NCI-H187 treated with DMSO at 0.1 percent for 48 hours (cell line): ENCODE measurements at places on chromosomes 4 and X.

GRCh38 chr4:140127422-140127821 is 26.6 kb downstream of the MAML3 start:
- DNase-seq: no peak

DNA sequence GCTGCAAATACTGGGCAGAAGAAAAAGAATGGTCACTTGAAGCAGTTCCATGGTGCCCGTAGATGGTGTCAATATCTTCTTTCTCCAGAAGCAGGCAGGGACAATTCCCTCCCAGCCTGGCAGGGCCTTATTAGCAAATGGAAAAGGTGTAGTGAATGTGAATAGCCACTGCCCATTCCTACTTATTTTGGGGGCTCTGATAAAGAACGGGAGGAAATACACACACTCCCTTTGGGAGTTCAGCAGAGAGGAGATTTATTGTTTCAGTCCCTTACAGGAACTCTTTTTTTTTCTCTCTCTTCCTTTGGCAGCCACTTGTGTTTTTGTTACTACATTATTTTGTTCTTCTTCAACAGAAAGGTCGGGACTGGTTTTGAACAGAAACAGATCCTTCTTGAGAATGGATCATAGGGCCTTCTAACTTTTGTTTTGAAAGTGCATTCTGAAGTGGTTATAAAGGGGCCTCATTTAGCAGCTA is at the start of gene EMCN:
Gene EMCN, minus strand, starts transcription at position 159 of the 478 bp plus-strand sequence. Its CDS starts 108 bp downstream, at position 51.
- DNase-seq: no peak

- DNase-seq: no peak
Measured at GRCh38 chr4:5757091-5757490, 46.1 kb downstream of the EVC start.

DNA sequence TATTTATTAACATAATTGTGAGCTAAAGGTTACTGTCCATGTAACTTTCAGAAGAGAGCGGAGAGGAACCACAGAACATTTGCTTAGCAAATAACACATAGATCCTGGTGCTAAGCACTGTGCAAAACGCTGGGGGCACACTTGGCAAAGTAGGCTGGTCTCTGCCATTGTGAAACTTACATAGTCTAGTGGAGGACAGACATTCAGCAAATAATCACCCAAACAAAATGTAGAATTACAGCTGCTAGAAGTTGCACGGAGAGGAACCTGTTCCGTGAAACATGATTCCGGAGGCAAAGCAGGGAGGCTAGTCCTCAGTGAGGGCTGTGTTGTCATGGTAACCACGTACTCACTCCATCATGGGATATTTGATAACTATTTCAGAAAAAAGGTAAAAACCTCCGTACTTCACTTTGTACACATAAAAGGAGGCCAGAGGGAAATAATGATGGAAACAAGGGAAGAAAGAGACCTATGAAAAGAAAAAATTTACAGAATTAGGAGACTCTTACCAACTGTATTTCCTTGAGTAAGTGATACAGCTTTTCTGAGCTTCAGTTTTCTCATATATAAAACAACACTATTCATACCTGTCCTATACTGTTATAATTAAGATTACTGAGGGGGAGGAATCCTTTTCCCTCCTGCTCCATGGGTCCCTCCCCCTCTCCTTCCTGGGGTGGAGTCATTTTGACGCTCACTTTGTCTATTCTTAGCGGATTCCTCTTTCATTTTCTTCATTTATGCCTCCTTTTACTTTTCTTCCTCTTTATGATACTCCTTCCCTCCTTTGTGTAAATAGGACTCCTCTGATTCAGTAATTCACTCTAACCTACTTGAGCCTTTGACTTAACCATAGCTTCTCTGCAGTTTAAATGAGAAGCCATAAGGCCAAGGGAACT is 825 bp upstream of the RASGEF1B start:
- DNase-seq: peak; percentile 82

DNA sequence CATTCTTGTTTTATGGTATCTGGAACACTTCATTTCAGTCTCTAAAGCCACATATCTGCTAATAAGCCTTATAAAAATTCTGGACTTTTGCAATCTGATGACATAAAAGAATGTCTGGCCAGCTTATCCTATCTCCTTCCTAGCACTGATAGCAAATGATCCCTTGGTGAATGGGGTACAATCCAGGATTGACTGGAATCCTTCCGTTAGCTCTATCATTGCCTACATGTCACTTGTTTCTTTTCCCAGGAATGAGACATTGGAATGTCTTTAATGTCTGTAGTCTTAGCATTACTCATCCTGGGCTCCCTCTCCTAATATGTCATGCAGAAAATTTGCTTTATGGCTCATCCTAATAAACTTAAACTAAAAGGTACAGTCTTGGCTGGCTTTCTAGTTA is 14.8 kb upstream of the PABPC4L start:
- no peak for DNase-seq

GRCh38 chr4:108010167-108010566 is 20.5 kb downstream of the HADH start:
- no peak for DNase-seq

DNA sequence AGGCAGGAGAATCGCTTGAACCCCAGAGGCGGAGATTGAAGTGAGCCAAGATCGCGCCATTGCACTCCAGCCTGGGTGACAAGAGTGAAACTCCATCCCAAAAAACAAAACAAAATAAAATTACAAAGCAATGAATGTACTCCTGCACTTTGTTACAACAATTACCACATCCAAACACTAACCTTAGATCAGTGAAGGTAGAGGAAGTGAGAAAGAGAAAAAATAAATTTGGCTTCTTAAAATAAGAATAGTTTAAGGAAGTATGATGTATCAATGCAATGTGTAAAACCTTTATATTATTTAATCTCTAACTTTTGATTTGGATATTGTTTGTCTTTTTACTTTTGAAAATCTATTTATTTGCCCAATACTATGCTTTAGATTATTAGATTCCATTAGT is 21.7 kb upstream of the CSN1S1 start:
- no peak for DNase-seq

DNA sequence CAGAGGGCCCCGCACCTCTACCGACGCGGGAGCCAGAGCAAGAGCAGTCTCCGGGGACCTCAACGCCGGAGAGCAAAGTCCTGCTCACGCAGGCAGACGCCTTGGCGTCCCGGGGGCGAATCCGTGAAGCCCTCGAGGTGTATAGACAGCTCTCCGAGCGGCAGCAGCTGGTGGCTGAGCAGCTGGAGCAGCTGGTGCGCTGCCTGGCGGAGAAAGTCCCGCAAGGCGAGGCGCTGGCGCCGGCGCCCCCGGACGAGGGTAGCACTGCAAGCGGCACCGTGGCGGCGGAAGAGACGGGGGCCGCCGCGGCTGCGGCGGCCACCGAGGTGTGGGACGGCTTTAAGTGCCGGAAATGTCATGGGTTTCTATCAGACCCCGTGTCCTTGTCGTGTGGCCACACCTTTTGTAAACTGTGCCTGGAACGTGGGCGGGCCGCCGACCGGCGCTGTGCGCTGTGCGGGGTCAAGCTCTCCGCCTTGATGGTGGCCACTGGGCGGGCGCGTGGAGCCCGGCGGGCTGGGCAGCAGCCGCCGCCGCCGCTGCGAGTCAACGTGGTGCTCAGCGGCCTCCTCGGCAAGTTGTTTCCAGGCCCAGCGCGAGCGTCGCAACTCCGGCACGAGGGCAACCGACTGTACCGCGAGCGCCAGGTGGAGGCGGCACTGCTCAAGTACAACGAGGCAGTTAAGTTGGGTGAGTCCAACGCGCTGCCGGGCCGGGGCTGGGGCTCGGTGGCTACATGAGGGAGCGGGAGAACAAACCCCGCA is 672 bp downstream of the LONRF3 start:
- no peak for DNase-seq

DNA sequence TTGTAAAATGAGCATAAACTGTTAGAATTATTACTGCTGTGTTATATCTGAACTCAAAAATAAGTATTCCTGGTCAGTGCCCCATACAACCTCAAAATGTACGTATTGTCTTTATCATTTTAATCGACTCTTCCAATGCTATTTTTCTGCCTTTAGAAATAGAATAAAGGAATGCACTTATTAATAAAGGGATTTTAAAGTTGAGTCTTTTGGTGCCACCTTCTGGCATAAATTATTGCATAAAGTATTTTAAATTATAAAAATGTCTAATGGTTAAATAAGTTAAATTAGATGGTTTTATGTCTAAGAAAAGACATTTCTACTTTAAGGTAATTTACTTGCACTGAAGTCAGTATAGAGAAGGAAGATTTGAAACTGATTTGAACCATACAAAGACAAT is 424.0 kb upstream of the NDST4 start:
- no peak for DNase-seq
